ENCODE measurements at places on chromosomes 12 and 14.

DNA sequence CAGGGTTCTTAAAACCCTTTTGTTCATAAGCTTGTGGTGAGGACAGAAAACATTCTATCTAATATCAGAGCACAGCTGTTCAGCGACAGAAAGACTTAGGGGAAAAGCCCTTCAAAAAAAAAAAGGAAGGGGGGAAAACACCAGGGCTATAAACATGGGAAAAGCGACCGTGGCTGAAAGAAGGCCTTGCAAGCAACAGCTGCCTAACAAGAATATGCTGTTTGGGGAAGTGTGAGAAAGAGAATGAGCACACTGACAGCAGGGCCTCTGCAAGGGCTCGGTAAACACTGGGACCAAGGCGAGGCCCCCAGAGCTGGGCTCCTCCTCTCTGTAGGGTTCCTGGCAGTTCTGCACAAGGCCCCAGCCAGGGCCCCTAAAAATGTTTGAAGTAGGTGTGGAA, 27.4 kb upstream of the CCND2 start:
- DNase-seq = no peak

DNA sequence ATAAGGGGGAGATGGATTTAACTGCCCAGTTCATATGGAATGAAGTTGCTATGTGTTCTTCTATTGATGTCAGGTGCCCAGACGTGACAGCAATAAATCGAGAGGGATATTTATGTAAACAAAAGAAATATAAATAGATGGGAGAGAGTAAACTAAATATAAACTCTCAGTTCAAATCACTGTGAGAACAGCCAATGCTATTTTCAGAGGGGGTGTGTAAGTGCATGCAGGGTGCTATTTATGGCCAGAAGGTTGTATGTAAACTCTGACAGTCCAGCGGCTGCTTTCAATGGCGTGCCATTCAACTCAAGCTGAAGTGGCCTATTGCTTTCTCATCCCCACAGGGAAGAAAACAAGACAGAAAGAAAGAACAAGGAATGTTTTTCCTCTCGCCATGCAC, 127.2 kb downstream of the KCNA5 start:
- no peak for DNase-seq

DNA sequence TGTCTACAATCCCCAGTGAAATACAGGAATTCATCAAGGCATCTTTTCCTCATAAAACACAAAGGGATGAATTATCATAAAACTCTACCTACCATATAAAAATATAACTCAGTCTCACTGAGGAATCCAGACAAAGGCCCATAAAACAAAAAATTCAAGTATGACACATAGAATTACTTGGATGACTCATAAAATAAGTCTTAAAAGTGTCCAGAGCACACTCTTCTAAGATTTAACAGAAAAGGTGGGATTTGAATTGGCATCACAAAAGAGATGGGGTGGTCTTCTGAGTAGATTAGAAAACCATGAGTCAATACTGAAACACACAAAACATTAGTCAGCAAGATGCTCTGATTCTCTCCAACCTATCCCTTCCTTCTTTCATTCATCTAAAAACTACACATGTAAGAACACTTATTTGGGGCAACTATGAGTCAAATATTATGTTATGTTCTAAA, 202.7 kb upstream of the GARIN6 start:
- no peak for DNase-seq

DNA sequence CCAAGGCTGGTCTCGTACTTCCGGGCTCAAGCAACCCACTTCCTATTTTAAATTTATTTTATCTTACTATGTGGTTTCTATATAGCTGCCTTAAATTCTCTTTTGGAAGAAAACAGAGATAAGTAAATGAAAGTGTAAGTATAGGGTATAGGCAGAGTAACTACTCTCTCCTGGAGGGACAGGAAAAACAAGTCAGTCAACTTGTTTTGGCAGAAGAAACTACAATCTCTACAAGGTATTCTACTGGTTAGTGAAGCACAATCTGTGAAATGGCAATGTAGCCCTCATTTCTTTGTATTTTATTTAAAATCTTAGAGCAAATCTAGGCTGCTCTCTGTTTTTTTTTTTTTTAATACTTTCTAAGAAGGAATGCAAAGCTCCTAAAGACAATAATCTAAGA, 55.4 kb downstream of the UBR7 start:
- DNase-seq = no peak

Data from stimulated activated CD4-positive, alpha-beta T cell treated with anti-CD3 and anti-CD28 coated beads, Interleukin-1b, Interleukin-23, amount 100 ng/mL, for 4 hours (primary cell).